AG10803 (cell line): ENCODE measurements at places on chromosomes 5 and 9.

GRCh38 chr5:187617-188451, 3.5 kb upstream of the LRRC14B start:
- DNase-seq: peak; percentile 37

DNA sequence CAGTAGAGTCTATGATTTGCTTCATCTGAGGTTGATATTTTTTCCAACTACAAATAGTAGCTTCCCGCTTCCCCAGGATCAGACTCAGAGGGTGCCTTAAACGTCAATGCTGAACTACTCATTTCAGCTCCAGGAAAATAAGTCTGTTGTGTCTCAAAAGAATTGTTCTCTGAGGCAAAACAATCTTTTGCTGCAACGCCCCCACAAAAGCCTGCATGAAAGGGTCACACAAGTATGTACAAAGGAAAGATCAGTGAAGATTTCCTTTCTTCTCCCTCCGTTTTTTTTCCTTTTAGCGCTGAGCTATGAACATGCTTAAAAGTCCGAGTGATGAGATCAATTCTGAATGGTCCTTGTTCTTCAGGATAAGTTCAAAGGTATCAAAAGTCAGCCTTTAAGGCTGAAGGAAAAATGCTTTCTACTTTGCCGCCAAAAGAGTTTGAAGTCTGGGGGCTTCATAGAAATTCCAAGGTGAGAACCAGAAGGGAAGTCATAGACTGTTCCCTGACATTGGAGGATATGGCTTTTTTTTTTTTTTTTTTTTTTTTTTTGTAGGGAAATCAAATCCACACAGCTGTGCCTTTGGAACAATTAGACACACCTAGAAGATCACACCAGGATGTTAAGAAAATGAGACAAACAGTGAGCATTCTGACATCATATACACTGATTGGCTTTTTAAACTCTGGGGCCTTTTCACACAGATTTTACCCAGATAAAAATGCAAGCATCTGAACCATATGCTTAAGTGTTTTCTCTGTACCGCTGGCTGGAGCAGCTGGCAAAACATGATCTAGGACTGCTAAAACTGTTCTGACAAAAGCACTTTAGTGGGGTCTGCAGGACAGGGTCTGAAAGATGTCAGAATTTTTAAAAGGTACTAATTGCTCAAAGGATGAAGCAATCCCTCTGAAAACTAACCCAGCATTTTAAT, 329.3 kb downstream of the ENC1 start:
- no peak for DNase-seq

GRCh38 chr5:143227301-143227700, 176.2 kb downstream of the NR3C1 start:
- DNase-seq: no peak

DNA sequence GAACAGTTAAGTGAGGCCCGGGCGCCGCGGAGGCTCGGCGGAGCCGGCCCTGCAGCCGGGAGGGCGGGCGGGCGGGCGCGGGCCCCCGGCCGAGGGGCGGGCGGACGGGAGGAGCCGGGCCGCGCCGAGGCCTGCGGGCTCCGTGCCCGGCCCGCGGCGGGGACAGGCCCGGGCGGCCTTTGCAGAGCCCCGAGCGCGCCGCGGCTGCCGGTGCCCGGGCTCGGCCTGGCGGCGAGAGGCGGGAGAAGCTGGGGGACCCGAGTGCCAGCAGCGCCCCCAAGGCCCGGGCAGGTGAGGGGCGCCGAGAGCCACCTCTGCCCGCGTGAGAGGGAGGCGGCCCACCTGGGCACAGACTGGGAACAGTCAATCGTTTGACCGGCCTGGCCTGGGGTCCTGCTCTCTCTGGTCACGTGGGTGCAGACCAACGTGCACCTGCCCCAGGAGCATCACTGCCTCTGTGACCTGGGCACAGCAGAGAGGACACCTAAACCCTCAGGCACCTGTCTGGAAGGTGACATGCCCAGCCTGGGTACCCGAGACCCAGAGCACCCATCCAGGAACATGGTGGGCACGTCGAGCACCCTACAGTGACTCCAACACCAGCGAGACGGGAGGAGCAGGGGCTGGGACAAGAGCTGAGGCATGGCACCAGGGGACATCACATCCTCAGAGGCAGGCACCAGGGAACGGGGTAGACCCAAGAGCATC, 531 bp downstream of the MVB12B start:
- no peak for DNase-seq

DNA sequence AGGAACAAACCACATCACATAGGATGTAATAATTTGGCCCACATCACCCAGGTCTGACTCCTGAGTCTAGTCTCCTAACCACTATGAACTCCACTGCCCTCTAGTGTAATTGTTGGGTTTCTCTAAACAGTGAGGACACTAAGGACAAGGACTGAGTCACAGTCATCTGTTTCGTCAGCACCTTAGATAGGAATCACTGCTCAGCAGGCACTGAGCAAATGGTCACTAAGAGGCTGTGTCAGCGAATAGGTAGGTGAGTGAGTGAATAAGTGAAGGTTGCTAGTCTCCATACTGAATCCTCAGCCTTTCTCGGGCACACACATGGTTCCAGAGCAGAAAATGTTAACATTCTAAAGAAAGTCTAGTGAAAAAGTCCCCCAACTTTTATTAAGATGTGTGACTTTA, 278.6 kb downstream of the SPOCK1 start:
- peak; percentile 84 for DNase-seq

DNA sequence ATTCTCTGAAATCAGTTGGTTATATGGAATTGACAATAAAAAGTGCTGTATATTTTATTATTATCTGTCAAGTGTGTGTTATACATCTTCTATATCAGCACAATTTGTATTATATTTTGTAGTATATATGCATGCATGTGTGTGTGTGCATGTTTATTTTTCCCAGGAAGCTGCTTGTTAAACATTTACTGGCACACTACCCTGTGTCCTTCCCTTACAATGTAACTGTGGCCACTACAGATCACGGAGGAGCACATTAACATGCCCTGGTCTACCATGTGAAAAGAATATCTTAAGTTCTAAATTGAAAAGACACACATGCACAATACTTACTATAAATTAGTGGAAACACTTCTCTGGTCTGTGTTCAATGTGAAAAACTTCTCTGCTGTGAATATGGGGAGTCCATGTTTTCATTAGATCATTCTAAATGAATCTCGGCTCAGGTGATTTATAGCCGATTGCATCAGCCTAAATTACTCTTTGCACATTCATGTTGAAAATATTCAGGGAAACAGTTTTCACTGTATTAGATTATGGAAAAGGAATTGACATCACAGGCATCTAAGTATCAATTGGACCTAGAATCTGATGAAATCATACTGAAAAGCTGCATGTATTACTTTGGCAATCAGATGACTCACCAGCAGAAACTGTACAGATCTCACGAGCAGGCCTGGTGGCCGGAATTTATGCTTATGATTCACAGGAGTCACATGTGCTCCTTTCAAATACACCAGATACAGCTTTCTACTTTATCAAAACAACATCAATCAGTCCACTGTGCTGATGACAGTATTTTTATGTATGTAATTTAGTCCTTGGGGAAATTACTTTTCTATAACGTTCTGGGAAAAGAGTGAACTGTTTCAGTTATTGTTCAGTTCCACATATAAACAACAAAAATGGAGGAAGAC, 39.4 kb downstream of the LURAP1L start:
- peak; percentile 99 for DNase-seq

- no peak for DNase-seq
Observed at GRCh38 chr5:132501961-132502931, 11.7 kb upstream of the IRF1 start.

- no peak for DNase-seq
Observed at GRCh38 chr5:113804943-113805342, 291.4 kb downstream of the YTHDC2 start.

GRCh38 chr9:551986-552929, 289.2 kb upstream of the DMRT1 start:
- no peak for DNase-seq

GRCh38 chr5:157351802-157352092, 85.8 kb downstream of the CYFIP2 start:
- no peak for DNase-seq

- DNase-seq: peak; percentile 42
Observed at GRCh38 chr9:98994172-98995058, 50.7 kb downstream of the COL15A1 start.

DNA sequence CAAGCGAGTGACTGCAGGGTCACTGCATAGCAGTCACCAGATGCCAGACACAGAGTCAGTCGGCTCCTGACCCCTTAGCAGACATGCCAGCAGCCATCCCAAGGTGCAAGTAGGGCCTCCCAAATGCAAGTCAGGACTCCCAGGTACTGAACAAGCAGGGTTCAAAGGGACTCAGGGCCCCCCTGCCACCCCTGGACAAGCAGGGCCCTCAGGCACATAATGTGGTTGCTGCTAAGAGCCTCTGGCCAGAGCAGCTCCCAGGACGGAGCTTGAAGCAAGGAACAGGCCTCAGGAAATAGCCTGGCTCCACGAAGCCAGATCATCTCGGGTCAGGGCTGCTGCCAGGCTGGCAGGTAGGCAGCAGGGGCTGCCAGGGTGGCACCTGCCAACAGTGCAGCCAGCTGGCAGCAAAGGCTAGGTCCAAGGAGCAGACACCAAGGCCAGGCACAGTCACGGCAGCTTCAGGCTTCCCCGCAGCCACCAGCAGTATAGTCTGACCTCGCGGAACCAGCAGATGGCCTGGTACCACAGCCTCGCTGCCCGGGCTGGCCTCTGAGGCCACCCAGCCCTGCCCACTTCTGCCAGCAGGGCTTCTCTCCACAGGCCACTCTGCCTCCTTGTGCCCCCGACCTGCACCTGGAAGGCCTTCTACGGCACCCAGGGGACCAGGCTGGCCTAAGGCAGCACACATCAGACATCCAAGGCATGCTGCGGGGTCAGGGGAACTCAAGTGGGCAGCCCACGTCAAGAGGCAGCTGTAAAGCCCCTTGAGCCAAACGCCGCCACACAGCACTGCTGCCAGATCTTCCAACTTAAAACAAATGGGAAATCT, 7.4 kb downstream of the EEIG1 start:
- DNase-seq: no peak

DNA sequence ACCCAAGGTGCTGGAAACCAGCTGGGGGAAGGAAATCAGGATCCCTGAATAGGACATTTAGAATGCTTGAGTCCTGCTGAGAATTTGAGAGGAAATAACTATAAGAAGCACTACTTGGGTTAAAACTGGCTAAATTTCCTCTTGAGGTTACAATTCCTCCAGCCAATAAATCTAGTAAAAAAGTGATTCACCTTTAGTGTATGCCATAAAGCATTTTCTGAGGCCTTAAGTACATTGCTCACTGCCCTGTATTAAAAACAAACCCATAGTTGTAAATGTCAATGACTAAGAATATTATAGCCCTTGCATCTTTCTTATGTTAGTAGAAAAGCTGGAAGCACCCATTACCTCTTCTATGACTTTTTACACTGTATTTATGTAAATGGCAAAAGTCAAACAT, 634.7 kb upstream of the ARRDC3 start:
- DNase-seq: peak; percentile 48

- peak; percentile 89 for DNase-seq
Observed at GRCh38 chr5:134458234-134459009, 46.7 kb upstream of the CDKN2AIPNL start.
